ENCODE measurements at places on chromosomes 12 and 14. TPM values are rescaled to one million over a fixed set of nuclear protein-coding genes. Genes with fewer than 3 reads are reported as not detected.
A peak's percentile ranks its signal among the peaks of the same experiment; 100 is the strongest.

DNA sequence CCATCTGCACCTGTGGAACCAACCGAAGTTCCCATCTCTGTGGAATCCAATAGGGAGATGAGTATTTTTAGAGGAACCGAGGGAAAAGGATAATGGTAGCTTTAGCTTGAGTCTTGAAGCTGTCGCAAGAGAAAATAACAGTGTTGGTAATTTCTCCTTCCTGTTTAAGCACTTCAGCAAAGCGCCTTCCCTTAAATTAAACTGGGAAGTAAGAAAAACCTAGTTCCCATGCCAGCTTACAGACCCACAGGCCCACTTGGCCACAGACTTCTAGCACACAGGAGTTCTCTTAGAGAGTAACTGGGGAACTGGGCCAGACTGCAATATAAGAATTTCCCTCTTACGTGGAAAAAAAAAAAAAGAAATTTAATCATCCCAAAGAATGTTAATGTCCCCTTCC lies 223.8 kb downstream of the EFCAB11 start:
- no peaks in the 10 kb centered on the region for H3K4me1 ChIP-seq
- no peak for DNase-seq
- H3K4me3 ChIP-seq, result no peak overlapping the region
- H3K27me3 ChIP-seq, result no peaks in the 10 kb centered on the region

- DNase-seq, result no peak
- H3K4me1 ChIP-seq, result peaks cover 28% of the 10 kb centered on the region
- H3K4me3 ChIP-seq, result peak overlapping the region; percentile 58
Measured at GRCh38 chr12:117098361-117099217, 627 bp downstream of the TESC start.

- no peak for DNase-seq
- peak overlapping the region; percentile 13 for H3K4me3 ChIP-seq
- peak overlapping the region; percentile 92 for H3K27ac ChIP-seq
- H3K4me1 ChIP-seq, result peaks cover 98% of the 10 kb centered on the region
- no peaks in the 10 kb centered on the region for H3K27me3 ChIP-seq
- peaks cover 54% of the 10 kb centered on the region for H3K36me3 ChIP-seq
Measured at GRCh38 chr12:47801170-47801903, 18.4 kb downstream of the HDAC7 start.

- peak overlapping the region; percentile 63 for H3K27ac ChIP-seq
- H3K36me3 ChIP-seq, result no peaks in the 10 kb centered on the region
- no peak for DNase-seq
- H3K4me1 ChIP-seq, result peaks cover 48% of the 10 kb centered on the region
Measured at GRCh38 chr14:61562321-61563161, 132.8 kb upstream of the HIF1A start.

GRCh38 chr14:34403646-34404045 lies 58.4 kb downstream of the SPTSSA start:
- H3K27ac ChIP-seq, result no peak overlapping the region
- H3K36me3 ChIP-seq, result no peaks in the 10 kb centered on the region
- DNase-seq, result no peak
- no peaks in the 10 kb centered on the region for H3K4me1 ChIP-seq
- H3K27me3 ChIP-seq, result no peaks in the 10 kb centered on the region

DNA sequence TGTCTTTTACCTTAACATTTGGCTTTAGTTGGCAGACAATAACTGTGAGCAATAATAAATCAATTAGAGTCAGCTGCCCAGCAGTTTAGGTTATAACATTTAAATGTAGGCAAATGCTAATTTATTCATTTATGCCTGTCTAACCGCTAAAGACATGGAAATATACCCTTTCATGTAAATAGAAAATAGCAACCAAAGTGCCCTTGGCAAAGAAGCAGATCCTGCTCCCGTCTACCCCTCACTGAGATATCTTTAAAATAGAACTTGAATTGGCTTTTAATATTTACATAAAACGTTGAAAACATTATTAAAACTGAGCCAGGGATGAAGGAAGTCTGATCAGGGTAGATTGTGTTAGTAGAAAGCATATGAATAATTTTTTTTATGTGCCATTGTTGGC lies 67.3 kb downstream of the ATP23 start:
- H3K27me3 ChIP-seq, result no peaks in the 10 kb centered on the region
- no peaks in the 10 kb centered on the region for H3K4me1 ChIP-seq
- no peak overlapping the region for H3K27ac ChIP-seq
- no peak for DNase-seq

DNA sequence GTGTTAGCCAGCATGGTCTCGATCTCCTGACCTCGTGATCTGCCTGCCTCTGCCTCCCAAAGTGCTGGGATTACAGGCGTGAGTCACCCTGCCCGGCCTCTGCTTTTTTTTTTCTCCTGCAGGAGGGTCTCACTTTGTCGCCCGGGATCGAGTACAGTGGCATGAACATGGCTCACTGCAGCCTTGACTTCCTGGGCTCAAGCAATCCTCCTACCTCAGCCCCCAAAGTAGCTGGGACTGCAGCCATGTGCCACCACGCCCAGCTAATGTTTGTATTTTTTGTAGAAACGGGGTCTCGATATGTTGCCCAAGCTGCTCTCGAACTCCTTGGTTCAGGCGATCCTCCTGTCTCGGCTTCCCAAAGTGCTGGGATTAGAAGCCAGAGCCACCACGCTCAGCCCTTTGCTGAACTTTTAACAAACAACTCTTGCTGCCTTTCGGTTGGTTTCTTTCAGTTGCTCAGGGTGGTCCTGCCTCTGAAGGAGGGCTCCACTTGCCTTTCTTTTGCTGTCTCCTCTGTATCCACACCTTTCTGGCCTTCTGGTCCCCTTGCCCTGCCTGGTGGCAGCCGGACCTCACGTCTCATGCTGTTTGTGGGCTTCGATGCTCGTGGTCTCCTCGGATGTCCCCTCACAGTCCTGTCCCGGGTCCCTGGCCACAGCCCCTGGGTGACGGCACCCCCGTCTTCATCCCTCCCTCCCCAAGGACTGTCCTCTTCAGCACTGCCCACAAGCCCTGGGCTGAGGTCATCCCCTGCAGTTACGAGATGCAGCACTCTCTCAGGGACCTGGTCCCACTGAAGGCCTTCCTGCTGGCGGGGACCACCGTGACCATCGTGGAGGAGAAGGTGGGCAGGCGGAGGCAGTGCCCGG lies 3.8 kb upstream of the B3GNT4 start:
- no peak overlapping the region for H3K4me3 ChIP-seq
- H3K36me3 ChIP-seq, result no peaks in the 10 kb centered on the region
- H3K27me3 ChIP-seq, result peaks cover 5% of the 10 kb centered on the region
- H3K27ac ChIP-seq, result no peak overlapping the region
- no peak for DNase-seq

DNA sequence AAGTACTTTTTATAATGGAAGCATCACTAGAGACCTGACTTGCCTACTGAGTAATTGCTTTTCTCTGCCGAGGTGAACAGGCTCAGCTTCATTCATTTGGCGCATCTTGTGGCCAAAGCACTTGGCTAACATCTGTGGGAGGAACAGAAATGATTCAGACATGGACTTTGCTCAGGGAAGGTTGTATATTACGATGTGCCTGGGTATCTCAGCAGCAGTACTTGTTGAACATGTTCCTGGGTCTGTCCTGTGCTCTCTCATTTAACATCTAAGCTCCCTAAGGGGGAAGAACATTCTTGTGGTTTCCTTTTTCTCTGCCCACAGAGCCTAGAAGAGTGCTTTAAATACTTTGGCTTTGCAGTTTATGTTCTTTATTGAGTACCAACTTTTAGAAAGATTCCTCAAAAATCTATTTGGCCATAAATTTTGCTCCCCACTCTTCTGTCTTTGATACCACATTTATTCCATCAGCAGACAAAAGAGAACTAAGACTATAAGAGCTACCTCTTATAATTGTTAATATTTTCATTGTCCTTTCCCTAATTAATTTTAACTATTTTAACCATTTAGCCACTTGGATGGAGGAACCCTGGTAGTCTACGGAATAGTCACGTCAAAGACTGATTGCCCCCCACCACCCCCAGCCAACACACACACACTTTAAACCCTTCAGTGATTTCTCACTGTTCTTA lies 101.2 kb upstream of the EGLN3 start:
- H3K36me3 ChIP-seq, result no peaks in the 10 kb centered on the region
- H3K27me3 ChIP-seq, result no peaks in the 10 kb centered on the region
- no peak overlapping the region for H3K27ac ChIP-seq
- no peak overlapping the region for H3K4me3 ChIP-seq
- no peaks in the 10 kb centered on the region for H3K4me1 ChIP-seq

GRCh38 chr12:120936197-120936596 lies 32.0 kb upstream of the SPPL3 start:
- no peaks in the 10 kb centered on the region for H3K27me3 ChIP-seq
- no peak overlapping the region for H3K27ac ChIP-seq
- no peak overlapping the region for H3K4me3 ChIP-seq
- no peaks in the 10 kb centered on the region for H3K4me1 ChIP-seq
- DNase-seq, result no peak

- H3K36me3 ChIP-seq, result no peaks in the 10 kb centered on the region
- H3K27ac ChIP-seq, result no peak overlapping the region
- H3K27me3 ChIP-seq, result no peaks in the 10 kb centered on the region
- no peak for DNase-seq
- no peak overlapping the region for H3K4me3 ChIP-seq
- no peaks in the 10 kb centered on the region for H3K4me1 ChIP-seq
Measured at GRCh38 chr14:27320261-27320660, 722.4 kb upstream of the NOVA1 start.

DNA sequence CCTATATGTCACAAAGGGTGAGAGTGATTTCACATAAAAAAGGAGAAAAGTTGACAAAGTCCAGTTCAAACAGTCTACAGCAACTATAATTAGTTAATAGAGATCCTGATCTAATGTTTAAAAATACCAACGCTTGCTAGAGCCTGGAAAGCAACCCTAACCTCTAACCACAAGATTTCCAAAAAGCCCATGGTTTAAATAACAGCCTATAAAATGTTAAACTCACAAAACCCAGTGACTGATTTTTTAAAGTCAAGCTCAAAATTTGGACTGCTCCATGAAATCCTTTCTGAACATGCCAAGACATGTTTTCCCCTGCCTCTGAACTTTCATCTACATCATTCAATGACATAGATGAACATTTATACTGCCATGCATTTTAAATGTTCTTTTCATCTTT lies 81.6 kb downstream of the PLEKHG7 start:
- H3K36me3 ChIP-seq, result no peaks in the 10 kb centered on the region
- no peak overlapping the region for H3K27ac ChIP-seq
- no peak overlapping the region for H3K4me3 ChIP-seq
- DNase-seq, result no peak
- no peaks in the 10 kb centered on the region for H3K27me3 ChIP-seq

GRCh38 chr12:108778053-108778452 lies 46.7 kb upstream of the CORO1C start:
- DNase-seq, result no peak
- no peak overlapping the region for H3K27ac ChIP-seq
- H3K4me1 ChIP-seq, result peaks cover 41% of the 10 kb centered on the region
- H3K4me3 ChIP-seq, result no peak overlapping the region
- H3K36me3 ChIP-seq, result peaks cover 9% of the 10 kb centered on the region

DNA sequence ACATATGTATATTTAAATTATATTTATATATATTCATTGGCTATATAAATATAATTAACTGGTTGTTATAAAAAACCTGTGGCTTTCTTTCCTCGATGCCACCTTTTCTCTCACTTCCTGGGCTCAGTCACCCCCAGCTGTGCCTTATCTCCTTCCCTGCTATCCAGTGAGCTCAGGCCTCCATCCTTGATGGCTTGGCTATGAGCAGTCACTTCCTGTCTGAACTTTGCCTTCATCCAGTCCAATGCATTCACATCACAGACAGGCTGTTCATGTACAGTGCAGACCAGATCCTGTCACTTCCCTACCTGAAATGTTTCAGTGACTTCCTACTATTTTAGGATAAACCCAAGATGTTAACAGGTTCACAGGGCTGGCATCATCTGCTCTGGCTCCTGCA lies 115.3 kb upstream of the PRB2 start:
- no peaks in the 10 kb centered on the region for H3K4me1 ChIP-seq
- peaks cover 4% of the 10 kb centered on the region for H3K27me3 ChIP-seq
- no peaks in the 10 kb centered on the region for H3K36me3 ChIP-seq
- H3K4me3 ChIP-seq, result no peak overlapping the region

DNA sequence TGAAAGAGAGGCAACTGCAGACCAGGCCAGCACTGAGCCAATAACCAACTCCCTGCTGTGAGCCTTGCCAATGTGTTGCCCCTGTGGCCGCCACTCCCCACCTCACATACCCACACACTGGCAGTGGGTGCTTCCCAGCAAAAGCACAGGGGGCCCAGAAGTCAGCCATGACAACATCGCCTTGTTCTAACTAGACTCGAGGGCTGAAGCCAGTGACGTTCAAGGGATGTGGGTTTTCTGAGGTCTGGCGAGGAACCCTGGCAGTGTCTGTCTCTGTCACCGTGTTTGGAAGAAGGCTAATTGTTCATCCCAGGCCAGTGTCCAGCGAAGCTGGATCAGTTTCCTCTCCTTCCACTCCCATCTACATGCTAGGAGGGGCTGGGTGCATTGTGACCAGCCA lies 311.8 kb upstream of the AMIGO2 start:
- H3K36me3 ChIP-seq, result no peaks in the 10 kb centered on the region
- H3K4me3 ChIP-seq, result no peak overlapping the region
- no peak overlapping the region for H3K27ac ChIP-seq
- H3K27me3 ChIP-seq, result no peaks in the 10 kb centered on the region
- H3K4me1 ChIP-seq, result peaks cover 11% of the 10 kb centered on the region

- no peaks in the 10 kb centered on the region for H3K27me3 ChIP-seq
- no peak overlapping the region for H3K4me3 ChIP-seq
- H3K4me1 ChIP-seq, result no peaks in the 10 kb centered on the region
- no peaks in the 10 kb centered on the region for H3K36me3 ChIP-seq
- H3K27ac ChIP-seq, result no peak overlapping the region
Measured at GRCh38 chr12:101097829-101098580, 112.0 kb downstream of the SLC5A8 start.

GRCh38 chr12:53006810-53007309 lies 604 bp downstream of the EIF4B start:
- peak overlapping the region; percentile 64 for H3K4me3 ChIP-seq
- H3K4me1 ChIP-seq, result peaks cover 64% of the 10 kb centered on the region
- DNase-seq, result no peak
- peak overlapping the region; percentile 86 for H3K27ac ChIP-seq
- H3K27me3 ChIP-seq, result no peaks in the 10 kb centered on the region

DNA sequence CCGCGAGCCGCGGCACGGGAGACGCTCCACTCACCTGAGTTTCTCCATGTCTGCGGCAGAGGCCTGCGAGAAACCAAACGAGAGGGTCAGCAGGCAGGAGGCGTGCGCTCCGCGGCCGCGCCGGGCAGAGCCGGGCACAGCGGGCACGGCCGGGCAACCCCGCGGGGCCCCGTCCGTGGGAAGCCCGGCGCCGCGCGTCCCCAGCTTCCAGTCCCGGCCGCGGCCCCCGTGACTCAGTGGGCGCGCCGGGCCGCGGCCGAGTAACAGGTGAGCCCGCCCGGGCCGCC lies 19.4 kb downstream of the BEGAIN start:
- H3K27me3 ChIP-seq, result peaks cover 5% of the 10 kb centered on the region
- peak overlapping the region; percentile 39 for H3K27ac ChIP-seq
- H3K36me3 ChIP-seq, result no peaks in the 10 kb centered on the region

- H3K27ac ChIP-seq, result peak overlapping the region; percentile 85
- H3K27me3 ChIP-seq, result no peaks in the 10 kb centered on the region
- no peak overlapping the region for H3K4me3 ChIP-seq
- peaks cover 85% of the 10 kb centered on the region for H3K4me1 ChIP-seq
Measured at GRCh38 chr14:68244262-68244980, 424.8 kb downstream of the RAD51B start.

KRT4 gene
- total RNA-seq, result 0.23 TPM

POMT2 gene
- total RNA-seq, result 14.8 TPM

OLR1 gene
- not detected for total RNA-seq

MANSC4 gene
- total RNA-seq, result not detected

APOF gene
- not detected for total RNA-seq

STON2 gene
- total RNA-seq, result 7.6 TPM

TMPRSS12 gene
- not detected for total RNA-seq

RD3L gene
- not detected for total RNA-seq

TSPAN11 gene
- 17.8 TPM for total RNA-seq

CPNE6 gene
- total RNA-seq, result 0.33 TPM

PHLDA1 gene
- total RNA-seq, result 25.3 TPM

ZBTB42 gene
- total RNA-seq, result 5.3 TPM

GAS2L3 gene
- 4.6 TPM for total RNA-seq

MYF6 gene
- total RNA-seq, result not detected

CD163 gene
- 192 TPM for total RNA-seq

ACSS3 gene
- total RNA-seq, result 12.1 TPM
